ENCODE measurements at places on chromosomes 2 and 18. TPM values are rescaled to one million over a fixed set of nuclear protein-coding genes. Genes with fewer than 3 reads are reported as not detected.

The PLGLB1 gene
- 2.7 TPM for total RNA-seq

The GALNT13 gene
- total RNA-seq: 3.6 TPM

The REG1B gene
- not detected for total RNA-seq

The ARHGAP25 gene
- total RNA-seq: not detected

The KYNU gene
- total RNA-seq: 44.5 TPM

The DHRS9 gene
- total RNA-seq: not detected

The NFU1 gene
- 35.1 TPM for total RNA-seq

The NPHP1 gene
- total RNA-seq: 12.2 TPM

Measured in PC-9 (cell line).